ENCODE measurements at places on chromosomes 2 and 18.
A peak's percentile ranks its signal among the peaks of the same experiment; 100 is the strongest.

- no peak for DNase-seq
These were observed 265.5 kb downstream of the CYRIA start for GRCh38 chr2:16400127-16400623.

DNA sequence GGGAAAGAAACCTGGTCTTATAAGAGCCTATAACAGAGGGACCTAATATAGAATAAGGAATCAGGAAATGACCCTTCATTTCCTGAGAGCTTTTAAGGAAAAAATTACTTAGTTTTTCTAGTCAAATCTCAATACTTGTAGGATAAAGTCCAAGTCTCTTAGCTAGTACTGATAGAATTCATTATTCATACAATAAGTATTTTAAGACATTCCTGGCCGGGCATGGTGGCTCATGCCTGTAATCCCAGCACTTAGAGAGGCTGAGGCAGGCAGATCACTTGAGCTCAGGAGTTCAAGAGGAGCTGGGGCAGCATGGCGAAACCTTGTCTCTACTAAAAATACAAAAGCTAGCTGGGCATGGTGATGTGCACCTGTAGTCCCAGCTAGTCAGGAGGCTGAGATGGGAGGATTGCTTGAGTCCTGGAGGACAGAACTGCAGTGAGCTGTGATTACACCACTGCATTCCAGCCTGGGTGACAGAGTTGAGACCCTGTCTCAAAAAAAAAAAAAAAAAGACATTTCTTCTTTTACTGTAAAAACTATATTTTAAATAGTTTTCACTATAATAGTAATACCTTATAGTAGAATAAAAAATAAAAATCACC is 3.2 kb downstream of the RAB3GAP1 start:
- DNase-seq: no peak

DNA sequence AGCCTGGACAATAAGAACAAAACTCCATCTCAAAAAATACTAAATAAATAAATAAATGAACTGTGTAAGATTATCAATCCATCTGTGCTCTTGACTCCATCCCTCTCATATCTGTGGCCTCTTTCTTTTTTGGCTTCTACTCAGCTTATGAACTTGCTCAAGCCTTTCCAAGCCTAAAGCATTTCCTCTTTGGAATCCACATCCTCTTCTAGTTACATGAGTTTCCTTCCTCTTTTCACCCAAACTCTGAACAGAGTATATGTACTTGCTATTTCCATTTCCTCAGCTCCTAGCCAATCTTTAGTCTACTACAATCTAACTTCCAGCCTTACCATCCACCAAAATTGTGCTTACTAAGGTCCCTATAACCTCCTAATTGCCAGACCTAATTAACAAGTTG is 2.5 kb upstream of the DNAJC10 start:
- peak; percentile 39 for DNase-seq

DNA sequence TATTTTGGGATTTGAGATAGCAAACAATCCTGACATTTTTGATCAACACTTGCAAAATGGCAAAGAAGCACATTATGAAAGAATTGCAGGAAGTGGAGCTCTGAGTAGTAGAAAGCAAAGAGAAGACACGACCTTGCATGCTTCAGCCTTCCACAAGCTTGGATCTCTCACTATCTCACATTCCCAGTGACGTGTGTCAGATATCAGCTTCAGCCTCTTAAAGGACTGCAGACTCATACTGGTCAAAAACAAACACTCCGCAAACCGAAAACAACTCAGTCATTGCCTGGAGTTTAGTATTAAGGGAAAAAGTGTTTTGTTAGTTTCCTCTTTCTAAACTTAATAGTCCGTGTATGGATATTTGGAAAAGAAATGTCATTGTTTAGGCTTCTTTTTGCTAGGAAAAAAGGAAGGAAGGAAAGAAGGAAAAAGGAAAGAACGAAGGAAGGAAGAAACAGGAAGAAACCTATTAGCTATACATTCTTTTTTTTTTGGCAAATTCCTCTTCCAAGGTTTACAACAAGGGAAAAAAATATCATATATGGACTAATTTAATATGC is 32.6 kb upstream of the SLC40A1 start:
- DNase-seq: no peak

- no peak for DNase-seq
These were observed 20.1 kb upstream of the TTC39C start for GRCh38 chr18:23994361-23994902.

DNA sequence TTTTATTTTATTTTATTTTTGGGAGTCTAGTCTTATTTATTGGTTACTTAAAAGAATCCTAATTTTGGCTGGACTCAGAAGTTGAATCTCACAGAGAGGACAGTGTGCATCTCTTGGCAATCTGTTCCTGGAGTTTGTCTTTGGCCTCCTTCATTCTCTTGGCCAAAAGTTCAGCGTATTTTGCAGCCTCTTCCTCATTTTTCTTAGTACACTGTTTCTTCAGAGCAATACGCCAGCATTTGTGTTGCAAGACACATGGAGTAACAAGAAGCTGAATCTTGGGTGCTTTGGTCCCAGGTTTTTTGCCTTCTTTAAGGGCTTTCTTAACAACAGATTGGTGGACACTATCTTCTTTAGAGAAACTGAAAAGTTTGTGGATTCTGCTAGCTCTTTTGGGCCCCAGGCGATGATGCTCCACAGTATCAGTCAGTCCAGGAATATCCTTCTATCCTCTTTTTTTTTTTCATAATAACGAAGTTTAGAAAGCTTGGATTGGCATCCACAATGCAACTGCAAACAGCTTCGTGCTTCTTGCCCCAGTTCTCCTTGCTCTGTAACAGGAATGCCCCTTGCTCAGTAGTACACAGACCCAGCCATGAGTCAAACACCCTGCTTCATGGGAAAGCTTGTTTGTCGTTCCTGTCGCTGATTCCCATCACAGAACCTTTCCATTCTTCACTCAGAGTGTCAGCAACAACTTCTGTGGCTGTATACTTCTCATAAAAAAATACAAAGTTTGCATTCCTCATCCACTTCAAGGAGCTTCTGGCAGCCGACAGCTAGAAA is 34.8 kb upstream of the RFX8 start:
- DNase-seq: no peak

GRCh38 chr2:20418519-20418918 is 28.4 kb upstream of the RHOB start:
- no peak for DNase-seq

DNA sequence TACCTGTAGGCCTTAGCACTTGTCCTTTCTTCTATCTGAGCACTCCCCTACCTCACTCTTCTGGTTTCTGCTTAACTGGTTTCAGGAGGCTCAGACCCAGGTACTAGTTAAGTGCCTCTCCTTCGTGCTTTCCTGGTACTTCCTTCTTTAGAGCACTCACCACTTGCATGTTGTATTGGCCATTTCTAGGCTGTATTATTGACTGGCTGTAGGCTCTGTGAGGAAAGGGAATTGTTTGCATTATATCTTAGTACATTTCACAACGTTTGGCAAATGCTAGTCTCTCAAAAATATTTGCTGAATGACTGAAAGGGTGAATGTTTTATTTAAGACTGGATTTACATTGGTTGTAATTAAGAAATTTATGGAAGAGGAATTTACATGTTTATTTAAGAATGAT is 36.0 kb upstream of the SCN1A start:
- no peak for DNase-seq

GRCh38 chr2:216657980-216658379 is 24.8 kb downstream of the IGFBP2 start:
- no peak for DNase-seq

DNA sequence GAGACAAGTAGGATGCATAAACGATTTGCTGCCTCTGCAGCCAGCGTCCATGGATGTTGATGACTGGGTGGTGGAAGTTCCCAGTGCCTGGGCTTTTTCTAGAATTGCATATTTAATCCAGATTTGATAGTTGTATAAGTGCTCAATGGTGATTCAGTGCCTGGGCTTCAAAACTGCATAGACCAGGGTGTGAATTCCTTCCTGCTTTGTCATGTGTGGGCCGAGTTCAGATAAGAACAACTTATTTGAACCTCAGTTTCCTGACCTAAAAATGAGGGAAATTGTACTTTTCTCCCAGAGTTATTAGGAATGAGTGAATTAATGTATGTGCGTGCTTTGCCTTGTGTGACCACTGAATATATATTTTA is 154.6 kb downstream of the WDSUB1 start:
- DNase-seq: no peak

DNA sequence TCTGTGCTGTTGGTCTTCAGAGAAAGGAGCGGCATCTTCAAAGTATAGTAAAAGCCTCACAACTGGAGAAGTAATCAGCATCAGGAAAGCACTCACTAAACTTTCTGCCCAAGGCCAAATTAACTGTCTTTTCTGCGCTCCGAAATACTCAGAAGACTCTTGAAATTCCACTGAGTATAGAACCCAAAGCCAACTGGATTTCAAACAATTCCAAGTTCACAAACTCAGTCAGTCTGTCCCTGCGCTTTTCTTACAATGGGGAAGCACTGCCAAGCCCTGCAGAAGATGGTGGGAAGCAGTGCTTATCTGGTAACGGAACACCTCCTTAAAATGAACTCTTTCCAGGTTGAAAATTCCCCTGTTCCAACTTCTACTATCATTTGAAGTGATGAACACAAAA is 193.5 kb downstream of the NCKAP5 start:
- no peak for DNase-seq

- no peak for DNase-seq
These were observed 250.5 kb downstream of the LOXHD1 start for GRCh38 chr18:46406539-46406932.

- no peak for DNase-seq
These were observed 405.5 kb downstream of the PARD3B start for GRCh38 chr2:204950695-204951346.

DNA sequence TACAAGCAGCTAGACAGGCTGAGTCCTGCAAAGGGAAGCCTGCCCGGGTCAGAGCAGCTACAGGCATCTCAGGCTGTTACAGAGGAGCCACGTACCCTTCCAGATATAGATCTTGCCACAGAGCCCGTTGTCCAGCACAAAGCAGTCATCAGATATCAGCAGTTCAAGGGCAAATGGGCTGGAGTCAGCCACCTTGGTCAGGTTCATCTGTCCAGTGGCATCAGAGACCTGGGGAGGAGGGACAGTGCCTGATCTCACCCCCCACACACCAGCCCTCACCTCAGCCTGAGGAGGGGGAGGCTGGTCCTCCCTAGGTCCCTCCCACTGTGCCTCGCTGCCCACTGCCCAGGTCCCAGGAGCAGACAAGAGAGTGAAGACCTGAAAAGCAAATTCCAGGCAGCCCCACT is 12.2 kb downstream of the CAPG start:
- DNase-seq: no peak

DNA sequence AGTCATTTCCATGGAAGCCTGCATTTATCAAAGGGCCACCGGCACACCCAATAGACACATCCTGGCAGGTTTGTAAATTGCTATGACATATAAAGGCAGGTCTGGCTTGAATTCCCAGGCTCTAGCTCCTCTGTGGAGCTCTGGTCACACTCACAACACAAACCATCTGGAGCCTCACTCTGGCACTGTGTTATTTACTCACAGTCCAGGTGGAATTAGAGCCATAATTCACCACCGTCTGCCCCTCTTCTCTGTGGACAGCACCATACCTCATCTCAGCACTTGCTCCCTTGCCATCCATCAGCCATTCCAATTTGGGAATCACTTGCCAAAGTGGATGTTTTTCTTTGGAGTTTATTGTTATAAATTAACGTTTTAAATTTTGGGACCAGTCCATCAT is 84.3 kb upstream of the OSR1 start:
- no peak for DNase-seq

DNA sequence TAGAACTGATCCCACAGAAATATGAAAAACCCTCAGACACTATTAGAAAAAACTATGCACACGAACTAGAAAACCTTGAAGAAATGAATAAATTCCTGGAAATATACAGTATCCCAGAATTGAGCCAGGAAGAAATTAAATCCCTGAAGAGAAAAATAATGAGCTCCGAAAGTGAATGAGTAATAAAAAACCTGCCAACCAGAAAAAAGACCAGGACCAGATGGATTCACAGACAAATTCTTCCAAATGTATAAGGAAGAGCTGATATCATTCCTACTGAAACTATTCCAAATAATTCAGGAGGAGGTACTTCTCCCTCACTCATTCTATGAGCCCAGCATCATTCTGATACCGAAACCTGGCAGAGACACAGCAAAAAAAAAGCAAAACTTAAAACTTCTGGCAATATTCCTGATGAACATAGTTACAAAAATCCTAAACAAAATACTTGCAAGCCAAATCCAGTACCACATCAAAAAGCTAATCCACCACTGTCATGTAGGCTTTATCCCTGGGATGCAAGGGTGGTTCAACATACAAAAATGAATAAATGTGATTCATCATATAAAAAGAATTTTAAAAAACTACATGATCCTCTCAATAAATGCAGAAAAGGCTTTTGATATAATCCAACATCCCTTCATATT is 1397.6 kb upstream of the DDX18 start:
- DNase-seq: no peak

DNA sequence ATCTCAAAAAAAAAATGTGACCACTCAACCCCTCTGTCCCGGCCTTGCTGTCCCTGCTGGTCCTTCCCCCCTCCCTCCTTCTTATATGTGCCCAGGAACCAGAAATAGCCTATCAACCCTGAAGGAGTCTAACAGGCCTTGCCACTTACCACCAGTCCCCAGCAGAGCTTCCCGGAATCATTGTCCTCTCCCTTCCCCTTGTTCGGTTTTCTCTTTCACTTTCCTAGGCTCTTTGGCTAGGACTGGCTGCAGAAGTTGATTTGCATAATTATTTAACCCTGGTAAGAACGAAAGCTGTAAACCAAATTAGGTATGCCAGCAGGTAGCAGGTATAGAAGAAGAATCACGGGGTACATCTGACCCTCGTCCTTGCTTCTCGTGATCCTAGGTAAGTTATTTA is 72.6 kb upstream of the ZNF532 start:
- DNase-seq: no peak

DNA sequence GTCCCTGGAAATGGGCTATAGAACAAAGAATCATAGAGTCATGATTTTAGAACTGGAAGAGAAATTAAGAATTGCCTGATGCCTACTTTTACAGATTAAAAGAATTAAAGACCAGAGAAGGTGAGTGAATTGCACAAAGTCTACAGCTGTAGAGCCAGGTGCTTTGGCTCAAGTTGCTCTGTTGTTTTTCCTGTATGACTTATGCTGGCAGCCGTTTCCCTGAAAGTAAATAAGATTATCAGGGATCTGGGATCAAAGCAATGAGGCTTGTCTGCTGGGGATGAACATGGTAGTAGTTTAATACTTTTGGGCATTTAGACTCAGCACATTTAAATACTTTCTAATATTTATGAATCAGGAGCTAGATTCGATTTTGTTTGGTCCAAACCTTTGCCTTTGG is 166.9 kb downstream of the PRPF40A start:
- no peak for DNase-seq

DNA sequence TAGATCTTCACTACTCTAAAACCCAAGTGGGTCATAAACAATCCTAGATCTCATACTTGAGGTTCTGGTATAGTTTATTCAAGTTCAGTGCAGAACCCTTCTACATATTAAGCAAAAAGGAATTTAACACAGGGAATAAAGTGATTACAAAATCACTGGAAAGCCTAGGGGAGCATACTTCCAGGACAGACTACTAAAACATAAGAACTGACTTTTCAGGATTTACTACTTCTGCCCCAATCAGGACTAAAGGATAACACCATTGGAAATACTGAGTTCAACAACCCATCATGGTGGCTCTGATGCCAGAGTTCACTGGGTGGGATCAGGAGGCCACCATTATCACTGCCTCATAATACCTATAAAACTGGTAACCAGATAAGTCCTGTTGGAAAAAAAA is 123.6 kb downstream of the DNAH7 start:
- DNase-seq: no peak

GRCh38 chr18:8106603-8107002 is 502.6 kb upstream of the RAB12 start:
- no peak for DNase-seq

- no peak for DNase-seq
These were observed 88.1 kb downstream of the EPB41L3 start for GRCh38 chr18:5455674-5456073.

All from SK-N-MC (cell line).